ENCODE measurements at places on chromosomes 2 and 18.

DNA sequence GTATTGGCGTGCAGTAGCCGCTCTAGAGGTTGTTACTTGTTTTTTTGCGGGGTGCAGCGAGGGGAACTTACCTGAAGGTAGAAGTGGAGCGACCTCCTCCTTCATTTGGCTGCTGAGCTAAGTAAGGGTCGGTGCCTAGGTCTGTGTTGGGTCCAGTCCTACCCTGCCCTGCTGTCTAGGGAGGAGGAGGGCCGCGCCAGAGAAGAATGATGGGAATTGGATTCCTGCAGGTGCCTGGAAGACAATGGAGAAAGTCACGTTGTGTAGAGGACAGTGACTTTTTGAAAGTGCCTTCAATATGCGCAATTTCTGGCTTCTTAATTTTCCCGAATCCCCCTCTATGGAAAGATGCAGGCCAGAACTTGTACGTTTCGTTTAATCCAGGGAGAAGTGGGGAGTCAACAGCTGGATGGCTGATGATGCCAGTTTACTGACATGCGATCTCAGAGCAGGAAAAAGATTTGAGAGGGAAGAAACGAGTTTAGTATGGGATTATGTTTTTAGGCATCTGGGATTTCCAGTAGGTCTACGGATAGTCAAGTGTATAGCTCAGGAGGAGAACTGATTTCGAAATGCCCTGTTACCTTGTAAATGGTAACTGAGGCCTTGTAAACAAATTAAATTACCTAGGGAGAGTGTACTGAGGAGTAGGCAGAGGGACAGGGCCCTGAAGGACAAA lies 653 bp downstream of the MRPS9 start:
- DNase-seq, result no peak

- no peak for DNase-seq
These were observed 273.1 kb upstream of the SLC8A1 start for GRCh38 chr2:40725040-40725439.

DNA sequence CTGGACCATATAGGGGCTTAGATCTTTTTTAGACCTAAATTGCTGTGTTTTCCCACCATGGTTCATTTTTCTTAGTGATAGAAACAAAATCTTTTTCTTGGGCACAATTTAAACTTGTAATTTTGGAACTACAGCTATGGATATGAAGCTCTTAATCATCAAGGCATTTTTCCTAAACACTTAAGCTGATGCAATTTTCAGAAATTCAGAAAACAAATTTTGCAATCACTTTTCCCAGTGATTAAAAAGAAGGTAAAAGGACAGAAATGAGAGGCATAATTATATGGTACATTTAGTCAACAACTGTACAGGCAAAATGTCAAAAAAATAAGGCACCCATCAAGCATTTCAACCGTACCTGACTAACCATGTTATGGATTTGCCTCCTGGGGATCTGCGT lies 665.4 kb downstream of the XIRP2 start:
- no peak for DNase-seq

DNA sequence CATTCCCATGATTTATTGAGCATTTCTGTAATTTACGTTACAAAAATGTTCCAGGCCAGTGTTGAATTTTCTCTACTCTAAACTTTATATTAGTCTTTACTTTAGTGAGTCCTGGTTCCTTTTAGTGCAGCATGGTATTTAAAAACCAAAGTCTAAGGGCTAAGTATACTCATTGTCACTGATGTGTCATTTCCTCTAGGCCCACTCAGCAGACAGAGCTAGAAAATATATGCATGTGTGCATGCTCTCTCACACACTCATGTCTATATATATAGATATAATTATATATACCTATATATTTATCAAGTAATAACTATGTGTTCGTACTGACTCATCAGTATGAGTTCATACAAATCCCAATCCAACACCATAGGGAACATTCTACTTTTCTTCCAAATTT lies 132.5 kb upstream of the SLC8A1 start:
- no peak for DNase-seq

All from amniotic epithelial cell (primary cell).